ENCODE measurements at places on chromosomes 12 and 14.

DNA sequence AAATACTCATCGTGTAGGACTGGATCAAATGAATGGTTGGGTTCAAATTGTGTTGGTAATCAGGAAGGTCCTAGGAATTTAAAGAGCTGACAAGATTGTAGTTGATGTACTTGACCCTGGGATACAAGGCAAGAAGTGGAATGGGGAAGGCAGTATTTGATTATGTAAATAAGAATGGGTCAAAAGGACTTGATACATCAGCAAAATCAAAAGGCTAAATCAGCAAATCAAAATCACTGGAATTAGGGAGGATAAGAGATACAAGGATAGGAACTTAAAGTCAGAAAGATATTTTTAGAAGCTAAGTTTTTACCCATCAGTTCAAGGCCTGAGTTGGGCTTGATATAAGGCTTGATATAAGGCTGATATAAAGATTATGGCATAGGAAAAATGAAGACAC is 65.8 kb downstream of the VEZT start:
- DNase-seq: no peak

GRCh38 chr14:30132196-30132595 is 204.5 kb upstream of the PRKD1 start:
- no peak for DNase-seq

GRCh38 chr14:93785423-93785822 is 2.9 kb downstream of the PRIMA1 start:
- no peak for DNase-seq

- no peak for DNase-seq
These were observed 1.5 kb downstream of the CORO1C start for GRCh38 chr12:108729612-108730364.

- DNase-seq: peak; percentile 67
These were observed 165.8 kb downstream of the EMP1 start for GRCh38 chr12:13362260-13362841.

DNA sequence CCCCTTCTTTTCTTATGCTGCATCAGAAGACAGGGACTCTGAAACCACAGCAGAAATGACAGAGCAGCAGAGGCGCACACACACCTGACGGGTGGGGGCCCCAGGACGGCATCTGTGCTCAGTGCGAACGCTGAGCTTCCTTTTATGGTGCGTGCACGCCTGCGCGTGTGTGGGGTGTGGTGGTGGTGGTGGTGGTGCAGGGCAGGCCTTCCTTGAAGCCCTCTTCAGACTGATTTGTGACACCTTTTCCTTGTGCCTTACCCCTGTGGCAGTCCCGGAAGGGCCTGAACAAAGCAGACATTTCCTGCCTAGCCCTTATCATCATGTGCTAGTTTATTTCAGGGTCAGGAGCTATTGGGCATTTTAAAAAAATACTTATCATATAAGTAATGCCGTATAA is 75.7 kb downstream of the TSPAN9 start:
- no peak for DNase-seq

DNA sequence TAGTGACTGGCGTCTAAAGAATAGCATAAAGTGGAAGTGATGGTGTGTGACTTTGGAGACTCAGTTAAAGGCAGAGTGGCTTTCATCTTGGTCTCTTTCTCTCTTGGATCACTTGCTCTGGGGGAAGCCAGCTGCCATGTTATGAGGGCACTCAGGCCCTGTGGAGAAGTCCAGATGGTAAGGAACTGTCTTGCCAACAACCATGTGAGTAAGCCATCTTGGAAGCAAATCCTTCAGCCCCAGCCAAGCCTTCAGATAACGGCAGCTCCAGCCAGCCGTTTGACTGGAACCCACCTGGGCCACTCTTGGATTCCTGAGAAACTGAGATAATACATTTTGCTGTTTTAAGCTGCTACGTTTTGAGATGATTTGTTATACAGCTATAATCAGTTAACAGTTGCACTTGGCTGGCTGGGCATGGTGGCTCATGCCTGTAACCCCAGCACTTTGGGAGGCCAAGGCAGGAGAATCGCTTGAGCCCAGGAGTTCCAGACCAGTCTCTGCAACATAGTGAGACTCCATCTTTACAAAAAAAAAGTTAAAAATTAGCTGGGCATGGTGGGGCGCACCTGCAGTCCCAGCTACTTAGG is 7.7 kb upstream of the LRRC23 start:
- no peak for DNase-seq

- no peak for DNase-seq
These were observed 14.7 kb downstream of the ZNF641 start for GRCh38 chr12:48336061-48336460.

DNA sequence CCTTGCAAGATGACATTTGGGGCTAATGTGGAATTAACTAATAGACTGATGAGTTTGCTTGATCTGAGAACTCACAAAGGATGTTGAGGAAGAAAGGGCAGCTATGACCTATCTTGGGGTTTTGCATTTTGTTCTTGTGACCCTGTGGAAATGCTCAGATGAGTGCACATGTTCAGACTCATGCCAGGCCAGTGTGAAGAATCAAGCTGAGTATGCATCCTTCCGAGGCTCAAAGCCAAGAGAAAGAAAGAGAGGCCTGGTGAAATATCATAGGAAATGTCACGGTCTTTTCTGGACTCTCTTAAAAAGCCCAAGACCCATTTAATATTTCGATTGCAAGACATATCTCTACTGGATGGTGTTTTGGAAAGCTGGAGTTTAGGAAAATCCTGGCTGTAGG is 96.3 kb downstream of the CACNA1C start:
- no peak for DNase-seq

- no peak for DNase-seq
These were observed 211.0 kb downstream of the TMEM117 start for GRCh38 chr12:44046732-44047417.

DNA sequence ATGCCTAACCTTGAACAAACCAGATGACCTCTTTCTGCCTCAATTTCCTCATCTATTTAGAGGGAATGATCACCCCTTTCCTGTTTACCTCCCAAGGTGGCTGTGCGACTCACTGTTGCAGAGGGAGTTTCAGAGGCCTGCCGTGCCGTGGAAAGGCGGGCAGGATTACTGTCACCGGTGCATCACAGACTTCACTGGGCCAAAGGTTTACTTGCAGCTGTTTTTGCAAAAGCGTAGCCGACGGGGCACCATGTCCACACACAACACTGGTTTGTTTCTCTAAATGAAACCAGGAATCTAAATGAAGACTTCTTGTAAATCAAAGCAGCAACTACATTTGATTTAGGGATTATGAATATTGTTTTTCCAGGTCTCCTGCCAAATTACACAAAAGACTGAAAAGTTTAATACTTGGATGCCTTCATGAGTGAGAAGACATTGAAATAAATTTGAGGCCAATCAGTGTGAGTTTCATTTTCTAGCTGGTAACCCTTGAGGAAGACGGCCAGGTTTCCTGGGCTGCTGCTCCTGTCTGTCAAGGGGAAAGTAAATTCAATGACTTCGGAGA is 696.1 kb upstream of the TMEM132C start:
- DNase-seq: no peak

- DNase-seq: no peak
These were observed 11.8 kb downstream of the BEGAIN start for GRCh38 chr14:100575266-100575995.

DNA sequence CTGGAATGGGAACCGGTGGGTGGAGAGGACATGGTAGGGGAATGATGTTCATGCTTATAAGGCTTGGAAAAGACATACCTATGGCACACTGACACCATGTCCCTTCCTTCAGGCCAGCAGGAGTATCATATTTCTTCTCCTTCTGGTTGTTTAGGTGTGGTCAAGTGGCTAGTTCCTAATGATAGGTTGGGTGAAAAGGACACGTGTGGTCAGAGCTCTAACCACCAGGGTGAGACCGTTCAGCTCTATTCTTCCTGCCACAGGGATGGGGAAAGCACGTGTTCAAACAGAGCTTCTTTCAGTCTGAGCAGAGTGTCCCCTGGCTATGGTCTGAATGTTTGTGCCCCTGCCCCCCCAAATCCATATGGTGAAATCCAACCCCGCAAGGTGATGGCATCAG is 209.1 kb downstream of the PAX9 start:
- no peak for DNase-seq

DNA sequence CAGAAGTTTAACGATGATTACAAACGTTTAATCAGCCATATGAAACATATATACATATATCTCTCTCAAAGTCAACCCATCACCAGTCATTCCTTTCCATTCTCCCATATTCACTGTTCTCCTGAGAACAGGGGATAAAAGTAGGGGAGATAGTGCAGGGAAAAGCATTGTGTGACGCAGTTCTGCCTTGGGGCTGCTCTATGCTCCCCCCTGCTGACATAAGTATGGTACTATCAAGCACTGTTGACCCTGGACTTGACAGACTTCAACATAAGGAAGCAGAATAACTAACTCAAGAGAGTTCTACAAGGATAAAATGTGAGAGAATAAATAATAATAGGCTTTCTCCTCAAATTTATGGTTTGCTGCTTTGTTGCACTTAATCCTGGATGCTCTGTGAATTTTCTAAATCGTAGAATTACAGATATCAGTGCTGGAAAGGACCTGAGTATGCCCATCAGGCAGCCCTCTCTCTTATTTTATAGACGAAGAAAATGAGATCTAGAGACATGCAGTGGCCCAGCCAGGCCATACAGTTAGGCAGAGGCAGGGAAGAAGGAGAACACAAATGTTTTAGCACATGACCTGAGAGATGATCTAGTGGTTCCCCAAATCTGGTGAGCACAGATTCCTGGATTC is 87.2 kb downstream of the SCN8A start:
- peak; percentile 1 for DNase-seq

- DNase-seq: no peak
These were observed 94.0 kb upstream of the NAP1L1 start for GRCh38 chr12:76178452-76178851.

GRCh38 chr14:29078810-29079522 is 312.4 kb downstream of the FOXG1 start:
- DNase-seq: no peak
